Umbilical cord (tissue), 2 donors: ENCODE measurements at places on chromosomes 2 and 18. TPM values are rescaled to one million over a fixed set of nuclear protein-coding genes. Genes with fewer than 3 reads are reported as not detected.

CYP26B1 gene
- 0.48 TPM for total RNA-seq

LYG1 gene
- not detected for total RNA-seq

GRCh38 chr2:42924418-42924886, 132.1 kb upstream of the HAAO start:
- no peak for DNase-seq

DNA sequence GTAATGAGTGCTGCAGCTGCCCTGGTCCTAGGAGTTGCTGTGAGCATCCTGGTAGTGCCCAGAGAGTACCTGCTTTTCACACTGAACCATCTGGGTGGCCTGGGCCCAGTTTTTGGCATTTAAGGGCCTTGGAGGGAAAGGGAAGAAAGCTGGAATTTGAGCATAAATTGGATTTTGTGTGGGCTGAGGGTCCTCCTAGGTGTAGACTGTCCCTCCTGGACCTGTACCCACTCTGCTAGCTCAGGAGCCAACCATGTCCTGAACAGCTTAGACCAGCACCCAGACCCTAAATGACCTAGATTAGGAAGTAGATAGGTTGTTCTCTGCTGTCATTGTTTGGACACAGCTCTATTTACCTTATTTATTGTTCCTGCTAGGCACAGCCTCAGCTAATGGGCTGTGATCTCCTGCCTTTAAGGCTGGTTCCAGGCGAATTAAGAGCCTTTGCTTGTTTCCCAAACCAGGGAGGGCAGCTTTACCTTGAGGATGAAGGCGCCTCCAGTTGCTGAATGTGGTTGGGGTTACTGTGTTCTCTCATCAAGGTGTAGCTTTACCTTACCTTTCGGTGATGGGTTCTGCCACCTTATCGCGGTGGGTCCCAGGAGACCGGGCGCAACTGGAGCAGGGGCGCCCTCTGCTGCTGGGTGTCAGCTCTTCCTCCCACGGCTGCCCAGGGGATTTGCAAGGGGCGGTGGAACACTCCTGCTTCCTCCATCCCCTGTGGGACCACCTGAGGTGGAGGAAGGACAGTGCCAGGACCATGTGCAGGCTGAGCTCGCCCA, 34.4 kb downstream of the ITGA6 start:
- peak; percentile 41 for DNase-seq

GRCh38 chr18:40017021-40017420, 1938.0 kb upstream of the PIK3C3 start:
- DNase-seq, result no peak

DNA sequence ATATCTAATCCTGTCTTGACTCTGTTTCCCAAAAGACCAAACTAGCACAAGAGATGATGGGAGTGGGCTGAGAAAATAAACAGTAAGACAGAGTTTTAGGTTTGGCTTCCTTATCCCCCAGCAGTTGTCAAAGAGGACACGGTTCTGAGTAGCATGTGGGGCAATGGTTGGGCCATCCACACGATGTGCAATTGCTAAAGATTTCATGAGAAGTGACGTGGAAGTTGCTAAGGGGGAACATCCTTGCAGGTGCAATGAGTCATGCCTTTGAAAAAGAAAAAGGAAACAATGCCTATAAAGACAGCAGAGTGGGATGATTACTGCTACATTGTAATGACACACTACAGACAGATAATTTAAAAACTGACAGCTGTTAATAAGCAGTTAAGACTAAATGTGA, 1395.8 kb downstream of the LRP1B start:
- no peak for DNase-seq

- DNase-seq, result no peak
Measured at GRCh38 chr18:46728219-46728930, 28.5 kb downstream of the ST8SIA5 start.

- peak; percentile 63 for DNase-seq
Measured at GRCh38 chr2:223044092-223044836, 7.7 kb upstream of the KCNE4 start.

DNA sequence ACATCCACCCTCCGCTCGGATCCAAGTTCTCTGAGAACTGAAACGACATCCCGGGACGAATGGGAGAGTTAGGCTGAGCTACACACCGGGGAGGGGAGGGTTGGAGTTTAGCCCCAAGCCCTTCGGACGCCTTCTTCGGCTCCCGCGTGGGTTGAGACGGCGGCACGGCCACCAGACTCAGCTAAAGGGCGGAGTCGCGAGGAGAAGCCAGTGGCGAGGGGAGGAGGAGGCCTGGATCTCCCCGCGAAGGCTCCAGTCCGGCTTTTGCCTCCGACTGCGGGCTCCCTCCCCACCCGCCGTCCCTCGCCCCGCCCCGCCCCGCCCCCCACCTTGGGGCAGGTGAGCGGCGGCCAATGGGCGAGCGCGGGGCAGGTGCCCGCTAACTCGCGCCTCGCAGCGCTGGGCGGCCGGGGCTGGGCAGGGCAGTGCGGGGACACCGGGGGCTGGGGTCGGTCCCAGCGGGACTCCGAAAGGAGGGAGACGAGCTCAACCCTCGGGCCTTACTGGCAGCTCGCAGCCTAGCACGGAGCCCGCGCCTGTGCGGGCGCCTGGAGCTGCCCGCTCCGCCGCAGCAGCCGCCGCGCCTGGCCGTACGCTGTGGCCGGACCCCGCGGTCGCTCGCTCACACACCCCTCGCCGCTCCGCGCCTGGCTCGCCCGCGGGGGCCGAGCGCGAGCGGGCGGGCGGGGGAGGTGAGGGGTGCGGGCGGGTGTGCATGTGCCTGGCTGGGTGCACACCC, at the start of gene EMX1:
TSS of gene EMX1 (plus strand) at position 382 of the 739 bp plus-strand sequence. CDS start at position 716, 334 bp downstream.
- peak; percentile 24 for DNase-seq
